ENCODE measurements at places on chromosomes 7 and 10.
A peak's percentile ranks its signal among the peaks of the same experiment; 100 is the strongest.

DNA sequence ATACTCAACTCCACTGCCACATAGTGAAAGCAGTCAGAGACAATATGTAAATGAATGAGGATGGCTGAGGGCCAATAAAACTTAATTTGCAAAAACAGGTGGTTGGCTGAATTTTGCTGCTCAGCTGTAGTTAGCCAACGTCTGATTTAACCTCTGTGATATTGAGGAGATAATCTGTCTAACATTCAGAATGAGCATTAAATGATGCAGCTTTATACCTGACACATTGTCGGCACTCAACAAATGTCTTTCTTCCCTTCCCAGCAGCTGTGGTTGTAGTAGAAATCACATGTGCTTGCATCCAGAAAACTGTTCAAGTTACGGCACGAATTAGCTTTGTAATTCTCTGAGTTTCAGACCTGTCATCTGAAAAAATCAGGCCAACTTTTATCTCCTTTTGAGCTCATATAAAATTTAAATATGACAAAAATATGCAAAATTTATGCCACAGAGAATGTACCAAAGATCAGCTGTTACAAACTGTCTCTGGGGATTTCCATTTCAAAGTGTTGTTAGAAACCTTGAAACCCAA lies 1239.7 kb downstream of the GATA3 start:
- no peak for DNase-seq

DNA sequence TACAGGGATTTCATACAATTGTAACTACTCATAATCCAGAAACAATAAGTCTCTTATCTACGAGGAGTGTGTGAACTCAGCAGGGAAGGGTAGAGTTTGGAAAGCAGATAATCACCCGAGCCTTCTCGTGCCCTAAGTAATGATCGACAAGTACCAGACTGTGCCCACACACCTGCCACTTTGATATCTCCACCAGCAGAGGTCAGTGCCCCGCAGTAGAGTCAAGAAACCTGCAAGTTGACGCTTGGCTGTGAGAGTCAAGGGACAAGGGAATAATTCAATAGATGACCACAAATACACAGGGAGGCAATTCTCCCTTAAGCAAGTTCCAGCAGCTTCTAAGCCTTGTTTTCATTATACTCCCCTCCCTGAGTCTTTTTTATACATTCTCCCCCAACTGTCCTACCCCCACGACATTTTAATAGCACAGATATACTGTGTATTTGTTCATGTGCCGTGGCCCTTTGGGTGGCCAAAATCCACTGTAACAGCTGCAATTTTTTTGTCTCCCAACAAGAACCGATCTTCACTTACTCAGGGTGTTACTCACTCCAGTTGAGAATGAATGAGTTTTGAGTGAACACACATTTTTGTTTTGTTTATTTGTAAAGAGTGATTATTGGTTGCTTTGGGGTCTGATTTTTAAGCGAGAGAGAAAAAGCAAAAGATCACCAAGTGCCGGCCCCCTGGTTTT lies 106.9 kb upstream of the RHEB start:
- peak; percentile 25 for DNase-seq

- no peak for DNase-seq
Measured at GRCh38 chr7:45962861-45963260, 41.8 kb upstream of the IGFBP3 start.

DNA sequence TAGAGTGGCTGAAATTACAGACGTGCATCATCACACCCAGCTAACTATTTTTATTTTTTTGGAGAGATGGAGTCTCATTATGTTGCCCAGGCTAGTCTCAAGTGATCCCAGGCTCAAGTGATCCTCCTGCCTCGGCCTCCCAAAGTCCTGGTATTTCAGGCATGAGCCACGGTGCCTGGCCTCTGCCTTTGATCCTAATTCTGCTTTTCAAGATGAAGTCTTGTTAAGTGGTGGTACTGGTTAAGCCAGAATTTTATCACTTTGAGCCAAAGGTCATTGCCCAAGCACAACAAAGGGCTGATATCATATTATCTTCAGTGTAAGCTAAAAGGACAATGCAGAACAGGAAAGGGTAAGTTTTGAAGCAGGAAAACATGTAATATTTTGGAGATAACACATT lies 64.2 kb downstream of the MYOF start:
- DNase-seq = no peak

GRCh38 chr7:106246902-106247711 lies 37.7 kb downstream of the NAMPT start:
- no peak for DNase-seq

DNA sequence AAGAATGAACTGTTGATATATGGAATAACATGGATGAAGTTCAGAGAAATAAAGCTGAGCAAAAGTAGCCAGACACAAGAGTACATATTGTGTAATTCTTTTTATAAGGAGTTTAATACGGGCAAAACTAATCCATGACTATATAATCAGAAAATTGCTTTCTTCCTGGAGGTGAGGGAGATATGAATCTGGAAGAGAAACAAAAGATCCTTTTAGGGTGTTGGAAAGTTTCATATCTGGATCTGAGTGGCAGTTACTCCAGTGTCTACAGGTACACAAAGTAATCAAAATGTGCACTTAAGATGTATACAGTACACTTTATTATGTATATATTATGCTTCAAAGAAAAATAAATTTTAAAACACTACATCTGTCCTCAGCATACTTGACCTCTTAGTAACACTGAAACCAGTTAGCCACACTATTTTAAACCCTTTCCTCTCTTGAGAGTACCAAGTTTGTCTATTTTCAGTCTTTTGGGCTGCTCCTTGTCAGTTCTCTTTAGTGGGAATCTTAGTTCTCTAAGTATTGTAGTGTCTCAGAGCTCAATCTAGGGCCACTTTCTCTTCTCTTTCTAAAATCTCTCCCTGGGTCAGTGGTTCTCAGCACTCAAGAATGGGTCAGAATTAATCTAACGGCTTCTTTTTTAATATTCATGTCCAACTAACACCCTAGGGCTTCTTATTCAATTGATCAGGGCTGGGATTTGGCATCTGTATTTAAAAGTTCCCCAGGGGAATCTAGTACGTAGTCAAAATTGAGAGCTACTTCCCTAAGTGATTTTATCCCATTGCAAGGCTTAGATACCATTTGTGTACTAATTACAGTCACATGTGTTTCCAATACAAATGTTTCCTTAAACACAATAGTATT lies 4.3 kb upstream of the LIPF start:
- no peak for DNase-seq

DNA sequence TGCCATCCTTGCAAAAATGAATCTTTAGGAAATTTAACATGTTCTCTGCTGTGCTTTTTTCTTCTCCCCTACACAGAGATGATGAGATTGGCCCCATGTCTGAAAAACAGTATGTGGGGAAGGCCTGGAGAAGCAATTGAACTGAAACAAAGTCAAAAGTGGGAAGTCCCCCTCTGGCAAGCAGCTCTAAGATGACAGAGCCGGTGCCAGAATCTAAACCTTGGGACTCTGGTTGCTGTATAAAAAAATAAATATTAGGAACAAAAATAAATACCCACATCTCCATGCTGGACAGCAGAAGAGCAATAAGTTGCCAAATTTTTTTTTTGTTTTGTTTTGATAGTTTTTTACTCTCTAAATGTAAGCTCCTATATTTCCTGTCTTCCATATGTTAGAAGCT lies 51.8 kb upstream of the TRIL start:
- DNase-seq = no peak

DNA sequence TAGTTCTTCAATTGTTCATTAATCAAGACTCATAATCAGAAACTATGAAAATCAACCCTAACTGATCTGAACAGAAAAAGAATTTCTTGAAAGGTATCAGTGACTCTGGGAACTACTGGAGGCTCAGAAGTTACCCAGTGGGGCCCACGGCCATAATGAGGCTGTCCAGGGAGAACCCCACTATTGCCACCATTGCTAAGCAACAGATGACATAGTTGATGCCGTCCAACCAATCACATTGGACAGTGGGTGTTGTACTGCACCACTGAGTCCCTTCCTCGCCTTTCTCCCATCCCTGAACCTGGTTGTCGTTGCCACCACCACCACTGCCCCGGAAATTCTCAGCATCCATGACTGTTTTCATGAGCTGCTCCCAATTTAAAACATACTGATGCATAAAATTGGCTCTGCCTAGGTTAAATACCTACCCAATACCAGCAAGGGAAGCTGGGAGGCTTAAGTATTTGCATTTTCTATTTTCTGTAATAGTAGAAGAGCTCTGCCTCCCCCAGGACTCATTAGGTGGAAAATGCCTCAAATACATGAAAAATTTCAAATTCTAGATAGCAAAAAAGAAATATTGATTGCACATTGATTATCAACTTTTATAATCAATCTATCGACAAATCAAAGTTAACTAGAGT lies 26.7 kb upstream of the USP6NL start:
- DNase-seq = no peak

- no peak for DNase-seq
Measured at GRCh38 chr7:223118-223800, 30.9 kb downstream of the FAM20C start.

GRCh38 chr10:119491966-119492757 lies 50.4 kb downstream of the RGS10 start:
- DNase-seq = no peak

DNA sequence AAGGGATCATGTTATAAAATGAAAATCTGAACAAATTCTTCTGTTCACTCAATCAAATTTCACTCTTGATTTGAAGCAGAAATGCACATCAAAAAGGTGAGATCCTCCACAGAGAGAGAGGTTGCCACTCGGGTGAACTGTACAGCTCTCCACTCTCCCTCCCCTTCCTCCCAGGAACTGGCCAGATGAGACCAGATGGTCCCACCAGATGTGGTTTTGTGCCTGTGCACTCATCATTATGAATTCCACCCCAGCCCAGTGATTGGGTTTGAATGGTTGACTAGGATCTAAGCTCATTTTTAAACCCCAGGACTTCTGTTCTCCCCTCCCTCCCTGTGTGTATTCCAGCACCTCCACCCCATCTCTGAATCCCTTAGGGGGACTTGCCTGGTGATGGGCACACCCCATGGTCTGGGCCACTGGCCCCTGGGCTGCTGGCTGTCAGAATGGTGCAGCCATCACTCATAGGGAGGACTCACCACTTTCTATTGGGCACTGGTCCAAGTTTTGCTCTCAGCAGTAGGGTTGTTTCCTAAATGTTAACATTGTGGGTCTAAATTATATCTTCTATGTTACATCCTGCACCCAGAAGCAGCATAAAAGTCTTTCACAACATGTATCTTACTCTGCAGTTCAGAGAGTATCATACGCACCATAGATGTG lies 393.1 kb downstream of the TNS3 start:
- DNase-seq = peak; percentile 45

- DNase-seq = peak; percentile 64
Measured at GRCh38 chr10:63720072-63720537, 198.9 kb downstream of the REEP3 start.

DNA sequence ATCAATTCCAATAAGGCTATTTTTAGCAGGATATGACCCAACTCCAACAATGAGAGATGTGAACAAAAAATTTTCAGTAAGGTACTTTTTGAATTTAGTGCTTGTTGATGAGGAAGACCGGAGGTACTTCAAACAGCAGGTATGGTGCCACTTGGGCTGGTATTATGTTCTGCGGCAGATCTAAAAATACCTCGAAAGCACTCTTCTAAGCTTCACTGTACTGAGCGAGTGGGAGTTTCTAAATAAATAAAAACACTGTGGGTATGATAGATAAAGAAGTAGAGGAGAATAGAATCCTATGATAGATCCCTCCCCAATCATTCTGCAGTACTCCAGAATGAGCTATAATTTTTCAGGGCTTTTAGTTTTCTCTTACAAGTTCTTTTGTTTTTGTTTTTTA lies 11.5 kb upstream of the SUPV3L1 start:
- DNase-seq = no peak

GRCh38 chr10:112379635-112380296 lies 5.8 kb downstream of the ACSL5 start:
- DNase-seq = no peak

- no peak for DNase-seq
Measured at GRCh38 chr10:33193701-33194521, 140.6 kb downstream of the NRP1 start.

- DNase-seq = peak; percentile 54
Measured at GRCh38 chr10:121662945-121663917, 65.0 kb upstream of the FGFR2 start.

DNA sequence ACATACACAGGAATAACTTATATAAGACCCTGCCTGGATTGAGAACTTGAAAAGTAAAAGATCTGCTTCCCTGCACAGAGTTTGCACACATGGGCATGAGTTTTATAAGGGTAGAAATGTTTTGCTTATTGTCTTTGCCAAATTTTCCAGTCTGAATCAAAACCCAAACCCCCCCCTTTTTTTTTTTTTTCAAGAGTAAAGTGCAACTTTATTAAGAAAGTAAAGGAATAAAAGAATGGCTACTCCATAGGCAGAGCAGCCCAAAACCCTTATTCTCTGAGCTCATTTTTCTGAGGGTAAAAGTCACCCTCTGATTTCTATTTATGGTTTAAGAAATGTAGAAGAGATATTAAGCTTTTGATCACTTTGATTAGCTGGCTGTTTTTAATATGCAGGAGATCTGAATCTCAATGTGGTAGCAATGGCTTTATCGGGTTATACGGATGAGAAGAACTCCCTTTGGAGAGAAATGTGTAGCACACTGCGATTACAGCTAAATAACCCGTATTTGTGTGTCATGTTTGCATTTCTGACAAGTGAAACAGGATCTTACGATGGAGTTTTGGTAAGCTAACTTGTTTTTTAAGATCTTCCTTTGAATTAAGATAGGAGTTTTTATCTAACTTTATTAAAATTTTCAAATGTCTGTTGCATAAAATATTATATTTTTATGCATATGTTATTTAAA lies 18.7 kb downstream of the MIOS start:
- no peak for DNase-seq

- DNase-seq = no peak
Measured at GRCh38 chr10:8992009-8992408, 937.5 kb downstream of the GATA3 start.

DNA sequence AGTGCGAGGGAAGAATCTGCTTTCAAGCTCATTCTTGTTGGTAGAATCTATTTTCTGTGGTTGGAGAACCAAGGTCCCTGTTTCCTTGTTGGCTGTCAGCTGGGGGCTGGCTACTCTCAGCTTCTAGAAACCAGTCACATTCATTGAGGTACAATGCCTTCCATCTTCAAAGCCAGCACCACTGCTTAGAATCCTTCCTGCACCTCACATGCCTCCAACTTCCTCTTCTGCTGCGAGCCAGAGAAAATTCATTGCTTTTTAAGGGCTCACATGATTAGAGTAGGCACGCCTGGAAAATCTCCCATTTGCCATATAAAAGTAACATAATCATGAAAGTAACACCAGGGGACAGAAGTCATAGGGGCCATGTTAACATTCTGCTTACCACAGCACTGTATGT lies 28.7 kb downstream of the TES start:
- no peak for DNase-seq

GRCh38 chr10:30542895-30543288 lies 86.7 kb downstream of the LYZL2 start:
- DNase-seq = no peak

DNA sequence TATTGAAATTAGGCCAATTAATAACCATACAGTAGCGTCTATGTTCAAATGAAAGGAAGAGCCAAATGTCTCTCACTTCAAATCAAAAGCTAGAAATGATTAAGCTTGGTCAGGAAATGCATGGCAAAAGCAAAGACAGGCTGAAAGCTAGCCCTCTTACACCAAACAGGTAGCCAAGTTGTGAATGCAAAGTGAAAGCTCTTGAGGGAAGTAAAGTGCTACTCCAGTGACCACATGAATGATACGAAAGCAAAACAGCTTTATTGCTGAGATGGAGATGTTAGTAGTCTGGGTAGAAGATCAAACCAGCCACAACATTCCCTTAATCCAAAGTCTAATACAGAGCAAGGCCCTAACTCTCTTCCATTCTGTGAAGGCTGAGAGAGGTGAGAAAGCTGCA lies 123.8 kb downstream of the TEX36 start:
- DNase-seq = no peak

- no peak for DNase-seq
Measured at GRCh38 chr10:133557381-133557780, 8.0 kb downstream of the SYCE1 start.
